Body of pancreas (tissue), 4 donors: ENCODE measurements at places on chromosomes 5 and 9. TPM values are rescaled to one million over a fixed set of nuclear protein-coding genes. Genes with fewer than 3 reads are reported as not detected.

GRCh38 chr5:31944684-31945445, 229.3 kb downstream of the GOLPH3 start:
- H3K4me3 ChIP-seq, result no peak overlapping the region
- H3K4me1 ChIP-seq, result peaks cover 6% of the 10 kb centered on the region
- DNase-seq, result peak; percentile 63
- H3K27me3 ChIP-seq, result no peaks in the 10 kb centered on the region
- H3K27ac ChIP-seq, result no peak overlapping the region
- no peaks in the 10 kb centered on the region for H3K36me3 ChIP-seq

DNA sequence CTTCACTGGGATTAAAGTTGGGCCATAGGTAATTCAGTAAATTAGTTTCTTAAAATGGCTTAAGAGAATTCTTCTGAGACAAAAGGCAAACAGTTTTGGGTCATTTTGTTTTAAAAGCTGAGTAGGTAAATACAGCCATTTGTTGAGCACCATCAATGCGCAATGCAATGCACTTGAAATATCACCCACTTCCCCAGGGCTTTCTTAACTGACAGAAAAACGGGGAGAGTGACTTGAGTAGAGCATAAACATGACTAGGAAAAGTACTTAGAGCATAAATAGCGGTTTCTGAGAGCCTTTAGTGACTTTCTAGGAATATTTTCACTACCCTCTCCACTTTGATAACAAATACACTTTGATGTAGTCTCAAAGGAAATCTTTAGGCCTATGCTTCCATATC, 27.2 kb downstream of the MLANA start:
- peaks cover 14% of the 10 kb centered on the region for H3K4me1 ChIP-seq
- H3K36me3 ChIP-seq, result no peaks in the 10 kb centered on the region
- no peak overlapping the region for H3K4me3 ChIP-seq
- no peaks in the 10 kb centered on the region for H3K27me3 ChIP-seq
- no peak overlapping the region for H3K27ac ChIP-seq

DNA sequence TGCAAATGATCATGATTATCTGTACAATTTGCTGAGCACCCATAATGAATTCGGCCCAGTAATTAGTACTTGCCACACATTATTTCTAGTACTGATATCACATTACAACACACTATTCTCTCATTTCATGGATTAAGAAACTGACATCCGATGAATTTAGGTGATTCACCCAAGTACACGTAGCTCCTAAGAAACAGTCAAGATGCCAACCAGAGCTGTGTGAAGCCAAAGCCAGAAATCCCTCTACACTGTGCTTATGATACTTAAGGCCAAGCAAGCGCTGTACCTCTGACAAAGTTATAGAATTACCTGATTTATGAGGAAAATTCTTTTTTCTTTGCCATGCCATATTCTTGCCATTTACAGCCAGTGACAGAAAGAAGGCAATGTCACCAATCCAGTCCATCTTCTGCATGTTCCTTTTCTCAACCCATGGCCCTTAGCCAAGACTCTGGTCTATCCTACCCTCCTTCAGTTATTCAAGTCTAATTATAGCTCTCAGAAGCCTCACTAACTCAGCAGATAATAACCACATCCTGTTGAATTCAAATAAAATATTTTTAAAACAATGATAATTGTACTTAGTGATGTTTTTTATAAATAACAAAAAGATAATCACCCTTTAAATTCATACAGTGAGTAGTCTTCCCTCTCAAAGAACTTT, 74.3 kb upstream of the PTGER4 start:
- no peaks in the 10 kb centered on the region for H3K4me1 ChIP-seq
- H3K27ac ChIP-seq, result no peak overlapping the region
- DNase-seq, result no peak
- no peaks in the 10 kb centered on the region for H3K36me3 ChIP-seq
- no peaks in the 10 kb centered on the region for H3K27me3 ChIP-seq
- no peak overlapping the region for H3K4me3 ChIP-seq

Gene SPATA31A7
- total RNA-seq, result not detected

Gene PTPN3
- total RNA-seq, result 19.5 TPM

Gene SOHLH1
- total RNA-seq, result not detected

Gene CYSRT1
- not detected for total RNA-seq

Gene LTC4S
- total RNA-seq, result 16.2 TPM

Gene PCDHGA1
- total RNA-seq, result 0.33 TPM

Gene BTNL3
- 0.26 TPM for total RNA-seq
